GDM1 (cell line): ENCODE measurements at places on chromosomes 2 and 18.

- no peak for DNase-seq
Observed at GRCh38 chr2:20190876-20191713, 33.8 kb downstream of the SDC1 start.

DNA sequence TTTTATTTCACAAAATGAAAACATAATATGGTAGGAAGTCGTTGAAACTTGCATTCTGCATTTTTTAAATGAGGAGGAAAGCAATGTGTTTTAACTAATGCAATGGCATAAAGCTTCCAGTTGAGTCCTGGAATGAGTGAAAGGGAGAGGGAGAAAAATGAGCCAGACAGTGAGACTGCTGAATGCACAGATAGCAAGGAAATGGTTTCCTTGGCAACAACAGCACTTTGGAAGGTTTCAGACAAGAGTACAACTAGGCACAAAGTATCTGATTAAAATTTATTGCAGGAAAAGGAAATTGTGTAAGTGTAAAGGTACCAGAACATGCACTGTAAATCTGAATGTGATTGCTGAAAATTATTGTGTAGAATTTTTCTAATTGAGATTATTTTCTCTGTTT is 320.1 kb upstream of the KYNU start:
- no peak for DNase-seq

DNA sequence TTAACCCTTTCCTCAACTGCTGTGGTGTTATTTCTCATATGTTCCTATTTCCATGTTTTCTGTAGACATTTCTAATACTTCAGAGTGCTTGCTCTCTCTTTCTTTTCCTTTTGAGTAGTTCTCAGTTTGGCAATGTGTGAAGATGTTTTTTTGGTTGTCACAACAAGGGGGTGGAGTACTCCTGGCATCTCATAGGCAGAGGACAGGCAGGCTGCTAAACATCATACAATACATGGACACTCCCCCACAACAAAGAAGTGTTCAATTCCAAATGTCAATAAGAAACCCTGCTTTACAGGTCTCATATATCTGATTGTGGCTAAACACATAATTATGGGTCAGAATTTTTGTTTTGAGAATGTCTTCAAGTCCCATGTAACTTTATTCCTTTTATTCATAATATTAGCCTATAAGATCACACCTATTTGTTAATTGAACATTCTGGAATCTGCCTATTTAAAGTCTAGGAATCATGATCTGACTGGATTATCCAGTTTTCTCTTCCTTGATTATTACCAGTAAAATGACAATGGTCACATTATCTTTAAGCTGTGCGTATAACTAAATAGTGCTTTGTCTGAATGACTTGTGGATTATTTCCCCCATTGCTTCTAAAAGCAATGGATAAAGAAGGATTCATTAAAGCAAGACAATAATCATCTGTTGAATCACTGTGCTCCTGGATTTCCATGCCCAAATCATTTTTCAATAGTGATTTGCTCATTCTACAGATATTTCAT is 46.8 kb upstream of the ITPRID2 start:
- DNase-seq, result no peak

DNA sequence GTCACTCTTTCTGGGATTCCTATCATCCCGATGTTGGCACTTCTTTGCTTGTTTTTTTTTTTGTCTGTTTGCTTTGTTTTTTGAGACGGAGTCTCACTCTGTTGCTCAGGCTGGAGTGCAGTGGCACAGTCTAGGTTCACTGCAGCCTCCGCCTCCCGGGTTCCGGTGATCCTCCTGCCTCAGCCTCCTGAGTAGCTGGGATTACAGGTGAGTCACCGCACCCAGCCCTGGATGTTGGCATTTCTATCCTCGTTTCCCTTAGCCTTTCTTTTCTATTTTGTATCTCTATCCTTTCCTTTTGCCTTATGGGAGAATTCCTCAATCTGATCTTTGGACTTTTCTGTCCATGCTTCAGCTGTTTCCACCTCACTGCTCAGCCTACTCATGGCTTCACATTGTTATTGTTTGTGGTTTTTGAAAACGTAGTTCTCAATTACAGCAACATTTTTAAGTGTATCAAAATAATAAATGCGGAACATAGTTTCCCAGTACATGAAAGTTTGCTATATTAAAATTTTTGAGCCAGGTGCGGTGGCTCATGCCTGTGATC is 62.1 kb upstream of the ZNF516 start:
- no peak for DNase-seq
